ENCODE measurements at places on chromosomes 5 and 9. TPM values are rescaled to one million over a fixed set of nuclear protein-coding genes. Genes with fewer than 3 reads are reported as not detected.
A peak's percentile ranks its signal among the peaks of the same experiment; 100 is the strongest.

The PCA3 gene
- not detected for total RNA-seq

The CCDC192 gene
- not detected for total RNA-seq

GRCh38 chr5:11289208-11289607 is 528.2 kb upstream of the DAP start:
- no peaks in the 10 kb centered on the region for H3K27me3 ChIP-seq
- H3K36me3 ChIP-seq: no peaks in the 10 kb centered on the region
- H3K27ac ChIP-seq: no peak overlapping the region
- H3K4me3 ChIP-seq: no peak overlapping the region

DNA sequence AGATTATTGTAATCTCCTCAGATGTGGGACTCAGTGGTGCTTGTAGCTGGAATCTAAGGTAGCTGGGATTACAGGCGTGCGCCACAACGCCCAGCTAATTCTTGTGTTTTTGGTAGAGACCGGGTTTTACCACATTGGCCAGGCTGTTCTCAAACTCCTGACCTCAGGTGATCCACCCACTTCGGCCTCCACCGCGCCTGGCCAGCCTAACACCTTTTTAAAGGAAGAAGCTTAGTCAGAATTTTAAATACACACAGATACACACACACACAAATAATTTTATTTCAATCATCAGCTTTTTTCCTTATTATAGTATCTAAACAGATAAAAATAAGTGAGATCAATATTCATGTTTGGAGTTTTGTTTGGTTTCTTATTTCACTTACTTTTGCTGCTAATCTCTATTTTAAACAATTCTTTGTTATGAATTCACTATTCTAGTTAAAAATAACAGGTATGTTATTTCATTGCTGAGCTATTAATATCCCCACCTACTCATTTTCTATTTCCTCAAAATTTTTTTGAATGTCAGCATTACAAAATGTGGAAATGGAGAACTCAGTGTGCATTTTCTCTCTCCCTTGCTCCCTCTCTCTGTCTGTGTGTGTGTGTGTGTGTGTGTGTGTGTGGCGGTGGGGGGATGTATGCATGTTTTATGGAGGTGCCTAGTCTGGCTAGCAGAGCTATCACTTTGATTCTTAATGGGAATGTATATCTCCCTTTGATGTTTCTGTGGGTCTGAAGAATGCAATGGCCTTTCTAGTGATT is 960.6 kb upstream of the DMAC1 start:
- peaks cover 5% of the 10 kb centered on the region for H3K27me3 ChIP-seq
- H3K4me1 ChIP-seq: no peaks in the 10 kb centered on the region
- no peak for ATAC-seq
- no peak overlapping the region for H3K27ac ChIP-seq
- H3K36me3 ChIP-seq: no peaks in the 10 kb centered on the region
- H3K4me3 ChIP-seq: no peak overlapping the region

GRCh38 chr5:102218159-102218558 is 77.9 kb downstream of the SLCO4C1 start:
- no peaks in the 10 kb centered on the region for H3K36me3 ChIP-seq
- peak; percentile 75 for ATAC-seq
- H3K4me1 ChIP-seq: no peaks in the 10 kb centered on the region

- no peak for ATAC-seq
- no peaks in the 10 kb centered on the region for H3K4me1 ChIP-seq
- H3K4me3 ChIP-seq: no peak overlapping the region
- no peak overlapping the region for H3K27ac ChIP-seq
These were observed 44.8 kb upstream of the SNAPC3 start for GRCh38 chr9:15377625-15378540.

GRCh38 chr9:98249771-98250170 is 5.7 kb downstream of the TBC1D2 start:
- H3K36me3 ChIP-seq: no peaks in the 10 kb centered on the region
- peaks cover 34% of the 10 kb centered on the region for H3K4me1 ChIP-seq
- peak overlapping the region; percentile 2 for H3K27ac ChIP-seq
- H3K4me3 ChIP-seq: no peak overlapping the region
